HCEC 1CT (cell line): ENCODE measurements at places on chromosomes 5 and 9.

DNA sequence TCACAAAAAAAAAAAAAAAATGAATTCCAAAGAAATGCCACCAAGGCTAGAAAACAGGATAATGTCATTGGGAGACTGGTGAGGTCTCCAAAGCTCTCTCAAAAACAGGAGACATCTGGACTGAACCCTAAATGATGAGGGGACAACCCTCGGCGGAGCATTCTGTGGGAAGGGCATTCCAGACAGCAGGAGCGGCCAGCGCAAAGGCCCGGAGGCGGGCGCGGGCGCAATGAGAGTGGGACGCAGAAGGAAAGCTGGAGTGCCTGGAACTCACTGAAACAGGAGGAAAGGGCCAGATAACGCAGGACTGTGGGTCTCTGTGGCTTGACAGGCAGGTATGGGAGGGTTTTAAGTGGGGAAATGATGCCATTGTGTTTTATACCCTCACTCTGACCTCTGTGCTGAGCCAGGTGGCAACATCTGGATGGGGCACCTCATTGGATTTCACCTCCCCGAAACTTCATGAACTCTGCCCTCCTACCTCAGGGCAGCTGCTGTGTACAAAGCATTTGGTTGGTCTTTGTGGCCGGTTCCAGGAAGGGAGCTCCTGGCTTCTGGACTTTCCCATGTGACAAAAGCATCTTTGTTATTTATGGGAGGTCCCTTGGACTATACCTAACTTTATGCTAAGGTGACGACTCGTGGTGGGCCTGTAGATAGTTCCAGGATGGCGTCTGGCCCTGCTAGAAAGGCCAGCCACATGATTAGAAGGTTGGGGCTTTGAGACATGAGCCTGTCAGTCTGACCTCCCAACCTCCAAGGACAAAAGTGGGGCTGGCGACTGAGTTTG lies 11.5 kb upstream of the MAPK9 start:
- no peak for DNase-seq

DNA sequence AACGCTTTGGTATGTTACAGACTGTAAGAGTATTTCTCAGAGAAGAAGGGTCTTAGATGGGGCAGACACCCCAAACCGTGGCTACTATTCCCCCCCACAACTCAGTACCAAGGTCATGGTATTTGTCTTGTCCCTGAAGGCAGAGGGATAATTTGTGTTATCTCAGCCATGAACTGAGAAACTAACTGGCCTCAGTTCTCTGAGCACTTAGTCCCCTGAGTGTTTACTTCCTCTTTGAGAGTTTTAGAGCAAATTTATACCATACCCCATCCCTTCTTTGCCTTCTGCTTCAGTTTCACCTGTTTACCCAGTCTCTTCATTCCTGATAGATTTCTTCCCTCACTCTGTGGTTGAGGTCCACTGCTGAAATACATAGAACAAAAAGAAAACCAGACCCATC lies 183.9 kb downstream of the LRRC70 start:
- DNase-seq = no peak

- DNase-seq = no peak
These were observed 61.5 kb downstream of the MEIKIN start for GRCh38 chr5:131883984-131884383.

DNA sequence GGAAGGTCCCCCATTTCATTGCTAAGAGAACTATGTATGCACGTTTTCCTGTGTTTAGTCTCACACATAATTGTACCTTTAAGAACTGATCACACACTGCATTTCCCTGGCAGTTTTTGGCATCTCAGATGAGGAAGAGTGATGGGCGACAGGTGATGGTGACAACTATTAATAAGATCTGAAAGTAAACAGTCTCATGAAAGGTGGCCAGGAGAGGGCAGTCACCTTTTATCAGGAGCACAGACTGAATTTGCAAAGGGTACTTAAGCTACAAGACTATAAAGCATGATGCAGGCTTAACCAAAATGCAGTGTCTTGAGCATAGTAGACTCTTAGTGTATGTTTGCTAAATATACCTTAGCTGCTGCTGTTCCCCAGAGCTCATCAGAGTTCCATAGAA lies 91.5 kb downstream of the GHR start:
- no peak for DNase-seq

GRCh38 chr5:180852495-180852894 lies 8.6 kb downstream of the ZFP62 start:
- no peak for DNase-seq

DNA sequence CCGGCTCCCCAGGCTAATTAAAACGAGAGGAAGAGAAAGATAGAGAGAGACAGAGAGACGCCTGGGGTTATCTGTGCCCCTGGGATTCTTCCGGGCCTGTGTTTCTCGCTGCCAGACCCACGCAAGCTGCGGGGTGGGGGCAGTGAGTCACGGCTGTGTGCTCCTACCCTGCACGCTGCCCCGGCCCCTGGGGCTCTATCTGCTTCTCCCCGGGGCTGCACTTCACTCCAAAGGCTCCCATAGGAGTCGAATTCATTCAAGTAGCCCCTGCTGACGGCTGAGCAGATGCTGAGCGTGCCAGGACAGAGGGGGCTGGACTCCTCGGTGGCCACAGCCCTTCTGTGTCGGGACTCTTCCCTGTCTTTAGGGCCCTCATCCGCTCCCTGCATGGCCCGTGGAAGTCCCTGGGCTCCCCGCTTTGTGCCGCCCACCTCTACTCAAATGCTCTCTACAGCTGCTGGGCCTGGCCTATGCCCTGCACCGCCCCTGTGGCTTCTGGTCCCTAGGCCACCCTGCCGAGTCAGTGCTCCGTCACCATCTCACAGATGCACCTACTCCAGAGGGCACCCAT lies 22.8 kb downstream of the SARDH start:
- no peak for DNase-seq

DNA sequence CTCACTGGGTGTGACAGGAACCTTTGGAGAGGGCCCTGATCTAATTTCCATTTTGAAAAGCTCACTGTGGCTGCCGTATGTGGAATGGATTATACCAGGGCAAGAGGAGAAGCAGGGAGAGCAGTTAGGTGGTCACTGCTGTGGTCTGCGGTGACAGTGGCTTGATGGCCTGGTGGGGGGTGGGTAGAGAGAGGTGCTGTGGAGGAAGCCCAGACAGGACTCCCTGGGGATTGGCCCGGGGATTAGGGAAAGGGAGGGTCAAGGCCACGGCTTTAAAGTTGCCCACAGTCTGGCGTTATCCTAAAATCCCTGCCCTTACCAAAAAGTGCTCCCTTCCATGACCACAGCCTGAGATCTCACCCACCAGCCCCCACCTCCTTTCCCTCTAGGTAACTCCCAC lies 4.7 kb downstream of the B4GALT7 start:
- no peak for DNase-seq

DNA sequence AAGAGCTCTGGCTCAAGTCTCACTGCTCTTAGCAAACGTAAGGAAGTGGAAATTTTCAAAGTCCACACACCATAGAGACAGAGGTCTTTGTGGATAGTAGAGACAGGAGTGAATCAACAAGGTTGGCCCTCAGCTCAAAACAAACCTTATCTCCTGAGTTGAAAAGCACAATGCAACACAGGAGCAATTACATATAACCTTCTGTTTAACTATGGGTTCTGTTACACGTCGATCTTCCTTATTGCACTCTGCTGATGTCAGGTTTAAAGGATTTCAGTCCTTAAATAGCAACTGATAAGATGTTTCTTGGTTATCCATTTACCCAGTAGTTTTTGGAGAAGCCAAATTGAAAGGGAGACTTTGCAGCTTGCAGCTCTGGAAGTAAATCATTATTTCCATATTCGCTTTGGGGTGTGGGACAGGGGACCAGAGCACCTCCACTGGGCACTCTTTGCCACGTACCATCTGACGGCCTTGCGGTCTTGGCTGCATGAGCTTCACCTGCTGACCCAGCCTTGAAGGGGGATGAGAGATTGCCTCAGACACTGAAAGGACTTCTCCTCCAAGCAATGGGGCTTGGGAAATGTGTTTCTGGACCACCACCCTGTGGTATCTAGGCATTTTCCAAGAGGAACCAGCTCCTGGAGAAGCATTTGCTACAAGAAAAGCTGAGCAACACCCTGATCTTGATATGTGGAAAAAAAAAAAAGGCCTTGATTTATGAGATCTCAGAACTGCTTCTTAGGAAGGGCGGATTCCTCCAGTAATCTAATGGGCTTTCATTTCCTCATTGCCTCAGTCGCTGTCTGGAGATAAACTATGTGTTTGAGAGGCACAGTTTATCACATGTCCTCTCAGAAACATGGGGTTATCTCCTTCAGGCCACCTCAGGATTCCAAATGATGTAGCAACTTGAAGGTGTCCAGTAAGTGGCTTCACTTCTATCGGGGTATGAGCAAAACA lies 56.2 kb upstream of the ZNF622 start:
- no peak for DNase-seq

- DNase-seq = no peak
These were observed 46.3 kb upstream of the SMIM23 start for GRCh38 chr5:171739271-171739670.

DNA sequence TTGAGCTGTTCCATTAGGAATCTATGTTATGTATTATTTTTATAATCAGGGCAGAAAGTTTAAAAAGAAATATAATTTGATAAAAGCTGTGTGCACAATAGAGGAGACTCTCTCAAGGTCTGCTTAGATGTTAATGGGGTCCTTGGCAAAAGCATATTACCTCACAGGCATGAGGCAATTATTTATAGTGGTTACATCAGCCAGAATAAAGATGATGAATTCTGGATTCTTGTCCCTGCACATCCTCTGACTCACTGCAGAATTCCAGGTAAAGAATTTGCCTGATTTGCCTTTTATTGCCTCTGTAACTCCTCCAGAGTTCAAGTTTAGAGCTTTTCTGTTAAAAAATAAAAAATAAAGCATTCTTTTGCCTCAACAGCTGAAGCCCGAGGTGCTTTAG lies 253.6 kb downstream of the MAST4 start:
- peak; percentile 50 for DNase-seq
